ENCODE measurements at places on chromosomes 7 and 10.
A peak's percentile ranks its signal among the peaks of the same experiment; 100 is the strongest.

- no peak for DNase-seq
Observed at GRCh38 chr10:13559124-13559700, 27.6 kb upstream of the PRPF18 start.

DNA sequence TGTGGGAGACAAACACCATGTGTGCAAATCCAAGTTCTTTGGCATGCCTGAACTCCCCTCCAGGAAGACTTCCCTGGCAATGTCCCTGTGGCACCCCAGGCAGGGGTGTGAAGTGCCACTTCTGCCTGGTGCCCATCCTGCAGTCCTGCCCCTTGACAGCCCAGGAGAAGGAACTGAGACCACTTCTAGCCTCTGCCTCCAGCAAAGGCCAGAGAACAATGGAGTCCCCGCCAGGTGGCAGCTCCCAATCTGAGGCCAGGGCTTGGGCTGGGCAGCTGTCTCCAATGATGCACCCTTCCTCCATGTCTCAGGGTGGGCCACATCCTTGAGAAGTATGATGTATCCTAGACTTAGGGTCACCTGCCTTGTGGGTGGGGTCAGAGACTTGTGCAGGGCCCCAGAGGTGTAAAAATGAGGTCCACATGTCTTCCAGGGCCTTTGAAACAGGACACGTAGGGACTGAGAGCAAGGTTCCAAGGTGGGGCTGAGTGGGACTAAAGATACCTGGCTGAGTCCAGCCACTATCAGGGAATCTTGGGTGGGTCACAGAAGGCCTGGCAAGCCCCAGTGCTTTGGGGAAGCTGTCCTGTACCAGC lies 5.5 kb downstream of the FXYD4 start:
- DNase-seq = no peak

DNA sequence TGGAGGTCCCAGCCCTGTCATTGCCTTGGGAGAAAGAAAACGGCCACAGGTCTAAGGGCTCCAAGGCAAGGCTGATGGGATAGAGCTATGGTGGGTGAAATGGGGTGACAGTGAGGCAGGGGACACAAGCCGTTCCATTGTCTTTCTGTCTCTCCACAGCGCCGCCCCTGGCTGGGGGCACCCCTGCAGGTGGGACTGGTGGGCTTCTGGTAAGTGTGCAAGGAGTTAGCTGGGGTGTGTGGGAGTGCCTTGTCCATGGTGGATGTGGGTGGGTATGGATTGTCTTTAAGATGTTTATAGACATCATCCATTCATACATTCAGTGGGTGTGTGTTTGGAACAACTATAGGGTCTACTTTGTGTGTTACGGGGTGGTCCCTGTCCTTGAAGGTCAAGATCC lies 7.5 kb downstream of the SFXN3 start:
- no peak for DNase-seq

DNA sequence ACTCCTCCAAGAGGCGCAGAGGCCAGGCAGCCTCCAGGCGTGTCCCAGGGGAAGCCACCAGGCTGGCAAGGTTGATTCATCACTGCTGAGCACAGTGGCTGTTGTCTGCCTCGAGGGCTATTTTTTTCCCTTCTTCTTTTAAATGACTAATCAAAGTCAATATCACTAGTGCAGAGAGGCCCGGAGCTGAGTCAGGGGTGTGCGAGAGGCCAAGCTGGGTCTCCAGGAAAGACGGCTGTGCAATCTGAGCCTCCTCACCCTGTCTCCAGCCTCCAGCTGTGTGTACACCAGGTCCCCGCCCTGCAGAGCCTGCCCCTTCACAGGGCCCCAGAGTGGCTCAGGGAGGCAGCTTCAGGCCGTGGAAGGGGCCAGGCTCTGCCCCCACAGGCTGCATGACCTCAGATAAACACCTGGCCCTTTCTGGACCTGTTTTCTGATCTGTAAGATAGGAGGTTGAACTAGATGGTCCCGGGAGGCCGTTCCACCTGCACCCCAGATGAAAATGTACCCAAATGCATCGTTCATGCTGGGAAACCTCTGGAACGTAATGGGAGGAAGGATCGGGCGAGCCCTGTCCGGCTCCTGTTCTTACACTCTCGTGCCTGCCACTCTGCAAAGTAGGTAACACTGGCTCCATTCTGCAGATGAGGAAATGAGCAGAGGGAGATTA lies 3.7 kb downstream of the STX1A start:
- peak; percentile 82 for DNase-seq

- no peak for DNase-seq
Observed at GRCh38 chr7:68888971-68889385, 709.3 kb upstream of the AUTS2 start.

GRCh38 chr10:15300697-15301096 lies 70.4 kb downstream of the FAM171A1 start:
- DNase-seq = no peak

- DNase-seq = no peak
Observed at GRCh38 chr10:133040198-133040597, 47.5 kb upstream of the ADGRA1 start.

DNA sequence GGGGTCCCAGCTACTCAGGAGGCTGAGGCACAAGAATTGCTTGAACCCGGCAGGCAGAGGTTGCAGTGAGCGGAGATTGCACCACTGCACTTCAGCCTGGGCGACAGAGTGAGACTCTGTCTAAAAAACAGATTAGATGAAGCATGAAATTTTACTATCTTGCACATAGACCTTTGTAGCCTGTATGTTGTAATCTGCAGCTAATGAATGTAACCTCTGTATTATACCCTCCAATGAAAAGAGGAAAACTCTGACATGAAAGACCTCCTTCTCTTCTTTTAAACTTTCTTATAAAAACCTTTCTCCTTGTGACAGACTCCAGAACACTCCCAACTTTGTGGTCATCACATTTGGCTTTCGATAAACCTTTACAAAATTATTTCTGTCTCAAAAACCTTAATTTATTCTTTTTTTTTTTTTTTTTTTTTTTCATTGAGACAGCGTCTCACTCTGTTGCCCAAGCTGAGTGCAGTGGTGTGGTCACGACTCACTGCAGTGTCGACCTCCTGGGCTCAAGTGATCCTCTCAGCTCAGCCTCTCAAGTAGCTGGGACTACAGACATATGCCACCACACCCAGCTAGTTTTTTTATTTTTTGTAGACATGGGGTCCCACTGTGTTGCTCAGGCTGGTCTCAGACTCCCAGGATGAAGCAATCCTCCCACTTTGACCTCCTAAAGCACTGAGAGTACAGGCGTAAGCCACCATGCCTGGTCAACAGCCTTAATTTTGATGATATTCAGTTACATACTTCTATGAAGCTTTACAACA lies 97.4 kb downstream of the SVOPL start:
- no peak for DNase-seq

- no peak for DNase-seq
Observed at GRCh38 chr10:54487743-54488142, 313.3 kb downstream of the PCDH15 start.

DNA sequence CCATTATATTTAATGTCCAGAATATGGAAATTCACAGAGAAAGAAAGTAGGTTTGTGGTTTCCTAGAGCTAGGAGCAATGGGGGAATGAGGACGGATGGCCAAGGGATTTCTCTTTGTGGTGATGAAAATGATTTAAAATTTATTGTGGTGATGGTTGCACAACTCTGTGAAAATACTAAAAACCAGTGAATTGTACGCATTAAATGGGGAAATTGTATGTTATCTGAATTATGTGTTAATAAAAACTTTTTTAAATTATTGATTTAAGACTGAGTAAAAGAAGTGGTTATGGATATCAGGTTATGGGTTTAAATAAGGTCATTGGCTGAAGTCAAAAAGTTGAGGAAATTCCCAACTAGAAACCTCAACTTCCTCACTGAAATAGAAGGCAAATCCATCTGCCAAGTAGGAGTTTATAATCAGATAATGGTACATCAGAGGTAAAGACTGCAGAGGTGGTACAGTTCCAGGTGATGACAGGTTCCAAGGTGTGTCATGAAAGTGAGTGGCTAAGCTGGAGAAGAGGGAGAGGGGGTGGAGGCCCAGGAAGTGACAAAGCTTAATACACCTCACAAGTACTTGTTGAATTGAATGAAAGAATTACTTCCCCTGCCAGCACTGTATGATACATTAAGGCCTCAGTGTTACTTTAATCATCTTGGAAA lies 68.9 kb upstream of the CCDC71L start:
- no peak for DNase-seq

GRCh38 chr7:111439977-111440376 lies 122.3 kb downstream of the IMMP2L start:
- no peak for DNase-seq

GRCh38 chr10:124329941-124330340 lies 88.8 kb downstream of the OAT start:
- no peak for DNase-seq

GRCh38 chr7:80816806-80817205 lies 102.0 kb downstream of the SEMA3C start:
- DNase-seq = no peak

- no peak for DNase-seq
Observed at GRCh38 chr7:46515844-46516590, 594.9 kb upstream of the IGFBP3 start.

DNA sequence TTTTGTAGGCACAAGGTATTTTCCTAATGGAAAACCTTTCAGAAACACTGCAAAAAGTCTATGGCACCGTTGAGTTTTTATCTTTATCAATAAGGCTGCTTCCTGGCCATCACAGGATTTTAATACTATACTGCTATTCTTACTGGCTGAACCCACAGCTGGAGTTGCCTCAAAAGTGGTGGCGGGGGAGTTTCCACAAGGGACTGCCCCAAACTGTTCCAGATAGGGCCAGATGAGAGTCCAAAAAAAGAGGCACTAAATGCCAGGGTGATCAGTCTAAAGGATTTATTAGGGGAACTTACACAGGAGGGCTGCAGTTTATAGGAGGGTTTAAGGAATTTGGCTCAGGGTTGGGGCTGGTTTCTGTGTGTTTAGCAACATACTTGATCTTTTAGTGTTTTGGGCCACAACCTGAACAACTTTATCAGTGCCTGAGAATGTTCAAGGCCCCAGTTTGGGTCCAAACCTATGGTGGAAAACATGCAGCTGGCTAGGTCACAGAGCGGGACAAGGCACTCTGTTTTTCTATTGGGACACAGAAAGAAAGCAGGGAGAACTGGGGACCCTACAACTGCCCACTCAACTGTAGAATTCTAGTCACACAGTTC lies 41.4 kb downstream of the STAM start:
- peak; percentile 57 for DNase-seq

DNA sequence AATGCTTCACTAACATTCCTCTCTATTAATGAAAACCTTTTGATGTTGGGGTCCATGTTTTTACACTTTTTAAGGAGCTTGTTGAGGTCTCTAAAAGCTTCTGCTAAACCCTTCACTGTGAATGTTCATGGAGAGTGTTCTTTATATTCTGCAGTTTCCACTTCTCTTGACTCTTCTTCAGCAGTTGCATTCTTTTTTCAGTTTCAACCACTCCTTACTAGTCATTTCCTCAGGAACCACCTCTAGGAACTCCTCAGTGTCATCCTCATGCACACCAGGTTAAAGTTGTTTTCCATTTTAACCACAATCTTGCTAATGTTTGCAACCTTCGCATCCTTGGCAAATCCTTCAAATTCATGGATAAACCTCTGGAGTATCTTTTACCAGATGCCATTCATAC lies 821.6 kb downstream of the ANKRD7 start:
- DNase-seq = no peak

- DNase-seq = no peak
Observed at GRCh38 chr7:7125963-7126362, 56.4 kb upstream of the C1GALT1 start.

DNA sequence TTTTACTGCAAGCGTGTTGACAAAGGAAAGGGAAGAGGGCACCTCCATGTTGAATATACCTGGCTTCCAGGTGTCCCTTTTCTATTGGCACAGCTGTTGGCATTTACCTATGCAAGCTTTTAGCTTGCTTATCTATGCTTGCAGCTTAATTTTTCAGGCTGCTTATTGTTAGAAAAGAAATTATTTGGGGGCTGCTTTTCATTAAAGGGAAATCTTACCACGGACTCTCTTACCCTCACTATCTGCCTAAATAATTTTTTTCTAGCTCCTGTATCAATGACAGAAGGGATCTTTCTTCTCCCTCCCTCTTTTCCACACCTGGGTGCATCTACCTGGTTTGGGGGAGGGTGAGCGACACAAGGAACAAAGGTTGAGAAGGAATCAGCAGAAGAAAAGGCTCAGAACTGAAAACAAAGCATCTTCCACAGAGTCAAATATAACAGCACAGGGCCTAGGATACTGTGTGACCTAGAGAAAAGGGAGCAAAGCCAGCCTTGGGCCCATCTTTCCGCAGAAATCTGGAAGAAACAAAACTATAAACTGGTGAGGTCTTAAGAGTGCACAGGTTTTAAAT lies 15.2 kb upstream of the GJC3 start:
- no peak for DNase-seq

- DNase-seq = no peak
Observed at GRCh38 chr7:142808461-142808801, 37.7 kb downstream of the PRSS2 start.

DNA sequence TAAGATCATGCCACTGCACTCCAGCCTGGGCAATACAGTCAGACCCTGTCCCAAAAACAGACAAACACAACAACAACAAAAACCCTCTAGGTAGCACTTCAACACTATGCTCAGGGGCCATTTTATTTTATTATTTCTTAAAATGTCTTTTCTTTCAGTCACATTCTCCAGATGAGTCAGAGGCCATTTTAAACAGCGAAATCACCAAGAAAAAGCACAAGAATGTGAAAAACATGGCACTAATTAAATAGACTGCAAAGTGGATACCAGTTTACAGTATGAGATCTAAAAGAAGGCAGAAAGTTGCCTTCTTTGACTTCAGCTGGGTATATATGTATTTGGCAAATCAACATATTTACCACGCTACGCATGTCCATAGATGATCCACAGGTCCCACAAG lies 6.1 kb upstream of the FGL2 start:
- no peak for DNase-seq

- no peak for DNase-seq
Observed at GRCh38 chr10:29688230-29688661, 53.5 kb upstream of the SVIL start.

DNA sequence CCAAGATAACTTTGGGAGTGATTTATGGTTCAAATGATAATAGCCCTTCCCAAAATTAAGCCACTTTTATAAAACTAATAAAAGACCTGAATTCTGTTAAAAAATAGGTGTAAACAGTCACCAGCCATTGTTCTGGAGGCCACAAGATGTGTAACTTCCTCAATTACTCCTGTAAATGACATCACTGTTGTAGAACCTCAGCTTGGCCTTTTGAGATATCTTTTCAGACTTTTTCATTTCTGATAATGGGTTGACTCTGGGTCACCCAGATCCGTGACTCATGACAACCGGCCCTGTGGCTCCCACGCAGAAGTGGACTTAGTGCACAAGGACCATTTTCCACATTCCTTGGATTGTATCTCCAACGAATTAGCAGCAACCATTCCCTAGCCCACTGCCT lies 106.6 kb downstream of the DKK1 start:
- DNase-seq = no peak
